ENCODE measurements at places on chromosomes 2 and 18.

DNA sequence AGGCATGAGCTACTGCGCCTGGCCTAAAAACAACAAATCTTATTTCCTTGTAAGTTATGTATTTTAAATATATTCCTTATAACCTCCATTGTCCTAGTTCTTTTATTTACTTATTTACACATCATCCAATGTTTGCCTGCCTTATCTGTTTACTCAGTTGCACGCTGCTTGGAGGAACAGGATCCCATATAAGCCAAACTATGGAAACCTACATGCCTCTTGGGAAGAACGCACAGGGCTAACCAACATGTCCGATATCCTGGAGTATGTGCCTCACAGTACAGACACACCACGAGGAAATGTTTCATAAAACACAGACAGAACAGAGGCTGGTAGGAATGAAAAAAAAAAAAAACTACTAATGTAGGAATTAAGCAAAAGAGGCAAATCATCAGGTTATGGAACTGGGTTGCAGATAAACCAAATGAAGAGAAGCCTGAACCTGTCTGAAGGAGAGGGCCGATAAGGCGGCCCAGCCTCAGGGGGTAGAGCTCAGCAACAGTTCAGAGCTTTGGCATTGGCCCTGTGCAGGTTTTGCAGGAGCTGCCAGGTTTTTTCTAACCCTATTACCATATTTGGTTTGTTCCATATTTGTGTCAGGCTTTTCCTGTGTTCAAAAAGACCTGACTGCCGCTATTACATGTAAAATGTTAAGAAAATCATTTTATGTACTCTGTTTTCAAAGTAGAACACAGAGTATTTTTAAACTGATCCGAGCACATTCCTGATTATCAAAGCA lies 19.9 kb upstream of the SP3 start:
- DNase-seq = no peak

- DNase-seq = no peak
Observed at GRCh38 chr2:16584824-16585540, 80.7 kb downstream of the CYRIA start.

- no peak for DNase-seq
Observed at GRCh38 chr18:76354348-76354747, 140.7 kb downstream of the ZNF516 start.

DNA sequence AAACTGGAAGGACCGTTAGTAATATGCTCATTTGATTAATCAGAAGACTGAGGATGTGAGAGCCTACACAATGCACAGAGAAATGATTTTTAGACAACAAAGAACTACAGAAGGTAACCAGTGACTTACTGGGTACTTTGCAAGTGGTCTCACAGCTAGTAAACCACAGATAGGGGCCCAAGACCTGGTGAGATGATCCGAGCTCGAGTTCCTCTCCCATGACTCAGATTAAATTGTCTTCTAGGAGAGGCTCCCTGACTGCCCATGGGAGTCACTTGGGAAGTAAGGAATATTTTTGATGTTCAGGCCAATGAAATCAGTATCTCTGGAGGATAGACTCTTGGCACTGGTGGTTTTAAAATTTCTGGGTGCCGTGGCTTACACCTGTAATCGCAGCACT lies 220.2 kb downstream of the CLIP4 start:
- no peak for DNase-seq

- DNase-seq = no peak
Observed at GRCh38 chr2:212089873-212090272, 448.7 kb downstream of the ERBB4 start.

- no peak for DNase-seq
Observed at GRCh38 chr2:16613539-16614011, 52.1 kb downstream of the CYRIA start.

DNA sequence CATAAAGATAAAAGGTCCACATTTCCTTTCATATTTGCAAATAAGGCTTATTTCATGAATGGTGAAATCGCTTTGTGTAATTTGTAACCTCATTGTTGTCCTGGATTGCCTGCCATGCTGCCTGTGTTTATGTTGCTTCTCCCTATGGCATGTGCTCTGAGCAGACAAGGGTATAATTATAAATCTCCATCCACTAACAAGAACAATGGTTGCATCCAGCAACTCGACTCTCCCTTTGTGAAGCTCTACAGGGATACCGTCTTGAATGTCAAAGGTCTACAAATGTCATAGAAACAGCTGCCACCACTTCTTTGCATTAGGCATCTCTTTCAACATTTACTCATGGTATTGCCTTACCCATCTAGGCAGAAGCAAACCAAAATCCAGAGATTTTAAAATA lies 209.6 kb downstream of the SLC8A1 start:
- DNase-seq = no peak

GRCh38 chr2:227684258-227684657 lies 17.7 kb downstream of the SCYGR5 start:
- no peak for DNase-seq

GRCh38 chr2:160254189-160254762 lies 54.2 kb upstream of the ITGB6 start:
- no peak for DNase-seq

DNA sequence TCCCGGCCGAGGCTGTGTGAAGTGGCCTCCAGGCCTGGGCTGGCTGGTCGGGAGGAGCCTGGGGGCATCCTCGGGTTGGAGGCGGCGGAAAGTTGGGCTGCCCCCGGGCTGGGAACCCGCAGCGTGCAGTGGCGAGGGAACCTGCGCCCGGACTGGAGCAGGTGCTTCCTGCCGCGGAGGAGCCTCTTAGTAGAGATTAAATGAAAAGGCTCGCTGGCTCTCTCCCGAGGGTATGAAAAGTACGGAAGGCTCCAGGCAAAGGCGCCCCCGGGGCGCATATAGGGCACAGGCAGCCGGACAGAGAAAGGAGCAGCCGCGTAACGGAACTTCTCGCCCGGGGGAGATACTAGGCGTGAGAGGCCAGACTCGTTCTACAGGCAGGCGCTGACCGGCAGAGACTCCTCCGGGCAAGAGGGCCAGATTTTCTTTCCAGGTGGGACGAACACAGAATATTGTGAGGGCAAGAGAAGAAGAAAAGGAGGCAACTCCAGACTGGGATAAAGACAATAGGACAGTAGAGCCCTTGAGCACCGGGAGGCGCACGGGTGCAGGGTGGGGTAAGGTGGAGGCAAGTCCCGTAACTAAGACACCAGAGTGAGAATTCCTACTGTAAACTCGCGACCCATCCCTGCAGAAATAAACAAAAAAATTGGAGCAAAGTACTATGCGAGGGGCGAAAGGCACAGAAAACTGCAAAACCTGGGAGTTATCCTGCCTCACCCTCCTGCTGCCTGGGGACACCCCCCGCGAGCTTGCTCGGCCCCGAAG lies 816 bp downstream of the CDH2 start:
- no peak for DNase-seq

GRCh38 chr2:39805936-39806608 lies 27.0 kb upstream of the THUMPD2 start:
- no peak for DNase-seq

DNA sequence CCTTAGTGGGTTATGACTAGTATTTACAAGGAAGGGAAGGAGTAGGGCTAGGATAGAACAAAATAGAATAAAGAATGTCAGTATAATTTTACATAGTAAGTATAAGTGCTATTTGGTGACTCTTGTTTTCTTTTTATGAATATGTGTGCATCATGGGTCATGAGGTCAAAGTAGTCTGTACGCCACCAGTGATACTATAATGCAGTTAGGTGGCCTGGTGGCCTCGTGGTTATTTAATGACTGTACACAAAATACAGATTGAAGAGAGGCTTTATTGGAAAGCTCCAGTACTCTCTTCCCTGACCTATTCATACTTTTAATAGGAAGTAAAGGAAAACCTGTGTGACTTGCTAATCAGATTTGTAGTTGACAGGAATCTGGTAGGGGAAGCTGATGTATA lies 27.3 kb downstream of the CAB39 start:
- no peak for DNase-seq

- no peak for DNase-seq
Observed at GRCh38 chr2:88177556-88177955, 7.4 kb downstream of the THNSL2 start.

GRCh38 chr2:204060841-204061240 lies 124.3 kb downstream of the ICOS start:
- DNase-seq = no peak
